Fibroblast of skin of abdomen (primary cell): ENCODE measurements at places on chromosomes 6 and 20.

DNA sequence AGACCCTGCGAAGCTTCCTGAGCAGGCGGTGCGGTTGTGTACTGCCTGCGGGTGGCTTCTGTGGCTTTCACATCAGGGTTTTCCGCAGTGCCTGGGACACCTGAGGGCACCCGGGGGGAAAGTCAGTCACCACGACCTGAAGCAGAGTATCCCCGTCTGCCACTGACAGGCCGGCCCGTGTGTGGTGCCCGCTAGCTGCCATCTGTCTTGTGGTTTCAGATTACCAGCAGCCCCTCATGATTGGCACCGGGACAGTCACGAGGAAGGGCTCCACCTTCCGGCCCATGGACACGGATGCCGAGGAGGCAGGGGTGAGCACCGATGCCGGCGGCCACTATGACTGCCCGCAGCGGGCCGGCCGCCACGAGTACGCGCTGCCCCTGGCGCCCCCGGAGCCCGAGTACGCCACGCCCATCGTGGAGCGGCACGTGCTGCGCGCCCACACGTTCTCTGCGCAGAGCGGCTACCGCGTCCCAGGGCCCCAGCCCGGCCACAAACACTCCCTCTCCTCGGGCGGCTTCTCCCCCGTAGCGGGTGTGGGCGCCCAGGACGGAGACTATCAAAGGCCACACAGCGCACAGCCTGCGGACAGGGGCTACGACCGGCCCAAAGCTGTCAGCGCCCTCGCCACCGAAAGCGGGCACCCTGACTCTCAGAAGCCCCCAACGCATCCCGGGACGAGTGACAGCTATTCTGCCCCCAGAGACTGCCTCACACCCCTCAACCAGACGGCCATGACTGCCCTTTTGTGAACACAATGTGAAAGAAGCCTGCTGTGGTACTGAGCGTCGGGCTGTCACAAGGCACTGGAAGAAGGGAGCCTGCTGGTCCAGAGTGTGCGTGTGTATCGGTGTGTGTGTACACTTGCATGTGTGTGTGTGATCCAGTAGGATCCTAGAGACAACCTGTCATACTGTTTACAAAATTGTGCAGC is 54.4 kb downstream of the GOPC start:
- DNase-seq: peak; percentile 36

DNA sequence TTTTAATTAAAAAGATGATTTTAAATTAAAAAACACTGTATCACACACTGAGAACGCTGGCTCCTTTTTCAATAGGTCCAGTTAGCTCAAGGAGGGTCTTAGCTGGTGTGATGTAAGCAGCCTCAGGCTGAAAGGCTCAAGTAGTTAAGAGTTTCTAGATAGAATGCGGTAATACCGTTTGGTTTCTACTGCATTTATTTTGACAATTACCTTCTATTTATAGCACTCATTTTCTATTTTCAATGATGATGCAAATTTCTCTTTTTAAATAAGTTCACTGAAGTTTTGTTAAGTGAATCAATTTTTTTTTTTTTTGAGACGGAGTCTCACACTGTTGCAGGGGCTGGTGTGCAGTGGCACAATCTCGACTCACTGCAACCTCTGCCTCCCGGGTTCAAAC is 87.1 kb downstream of the PREX1 start:
- no peak for DNase-seq

DNA sequence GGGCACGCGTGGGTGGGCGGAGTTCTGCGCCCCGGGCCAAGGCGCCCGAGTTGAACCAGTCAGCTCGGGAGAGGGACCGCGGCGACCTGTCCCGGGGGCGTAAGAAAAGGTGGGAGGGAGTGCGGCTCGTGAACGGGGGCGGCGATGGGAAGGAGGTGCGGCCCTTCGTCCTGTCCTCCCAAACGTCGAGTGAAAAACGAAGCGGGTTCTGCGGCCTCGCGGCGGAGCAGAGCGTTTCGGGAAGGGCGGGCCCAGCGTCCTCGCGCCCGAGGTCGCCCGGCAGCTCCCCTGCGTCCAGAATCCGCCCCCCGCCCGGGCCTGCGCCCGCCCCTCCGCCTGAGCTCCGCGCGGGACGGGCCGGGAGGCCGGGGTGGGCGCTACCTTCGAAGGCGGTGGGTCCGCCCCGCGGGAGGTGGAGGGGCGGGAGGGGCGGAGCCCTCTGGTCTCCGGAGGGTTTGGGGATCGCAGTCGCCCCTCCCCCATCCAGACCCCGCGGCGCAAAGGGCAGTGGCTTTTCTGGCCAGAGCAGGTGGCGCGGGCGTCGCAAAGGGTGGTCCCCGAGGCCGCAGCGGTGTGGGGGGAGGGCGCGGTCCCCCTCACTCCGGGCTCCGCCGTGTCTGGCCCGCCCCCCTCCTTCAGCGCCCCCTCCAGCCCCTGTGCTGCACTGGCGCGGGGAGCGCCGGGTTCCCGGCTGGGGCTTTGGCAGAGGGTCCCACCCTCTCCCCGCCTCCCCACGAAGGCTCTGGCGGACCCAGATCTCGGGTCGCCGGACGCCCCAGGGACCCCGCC is 838 bp downstream of the STMN3 start:
- DNase-seq: peak; percentile 20

DNA sequence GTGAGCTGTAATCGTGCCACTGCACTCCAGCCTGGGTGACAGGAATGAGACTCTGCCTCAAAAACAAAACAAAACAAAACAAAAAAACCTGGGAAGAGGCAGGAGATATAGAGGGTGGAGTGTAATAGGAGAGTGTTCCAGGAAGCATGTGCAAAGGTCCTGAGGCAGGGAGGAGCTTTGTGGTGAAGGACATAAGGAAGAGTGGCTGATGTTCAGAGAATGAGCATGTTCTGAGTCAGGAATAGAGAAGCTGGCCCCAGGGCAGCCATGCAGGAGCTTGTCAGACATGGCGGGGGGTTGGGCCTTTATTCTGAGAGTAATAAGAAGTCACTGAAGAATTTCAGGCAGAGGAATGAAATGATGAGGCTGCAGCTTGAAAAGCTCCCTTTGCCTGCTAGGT is 337.0 kb downstream of the CDH26 start:
- DNase-seq: no peak
